ENCODE measurements at places on chromosomes 11 and 22.
A peak's percentile ranks its signal among the peaks of the same experiment; 100 is the strongest.

DNA sequence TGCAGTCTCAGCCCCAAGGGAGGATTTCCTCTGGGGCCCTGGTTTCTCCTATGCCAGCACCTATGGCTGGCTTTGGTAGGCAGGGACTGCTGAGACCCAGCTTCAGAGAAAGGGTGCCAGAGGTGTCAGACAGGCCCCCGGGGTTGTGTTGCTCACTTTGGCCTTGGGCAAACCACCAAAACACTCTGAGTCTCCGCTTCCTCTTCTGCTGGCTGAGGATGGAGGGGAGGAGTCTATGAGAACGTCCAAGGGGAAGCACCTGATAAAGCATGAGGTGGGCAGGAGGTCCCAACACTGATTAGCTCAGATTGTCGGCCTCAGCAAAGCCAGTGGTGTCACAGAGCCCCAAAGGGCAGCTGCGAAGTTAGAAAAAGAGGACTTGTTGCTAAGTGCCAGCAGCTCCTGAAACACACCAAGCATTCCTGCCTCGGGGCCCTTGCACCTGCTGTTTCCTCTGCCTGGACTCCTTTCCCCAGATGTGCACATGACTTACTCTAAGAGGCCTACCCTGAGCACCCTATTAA is 10.5 kb downstream of the SMTNL1 start:
- DNase-seq = no peak

DNA sequence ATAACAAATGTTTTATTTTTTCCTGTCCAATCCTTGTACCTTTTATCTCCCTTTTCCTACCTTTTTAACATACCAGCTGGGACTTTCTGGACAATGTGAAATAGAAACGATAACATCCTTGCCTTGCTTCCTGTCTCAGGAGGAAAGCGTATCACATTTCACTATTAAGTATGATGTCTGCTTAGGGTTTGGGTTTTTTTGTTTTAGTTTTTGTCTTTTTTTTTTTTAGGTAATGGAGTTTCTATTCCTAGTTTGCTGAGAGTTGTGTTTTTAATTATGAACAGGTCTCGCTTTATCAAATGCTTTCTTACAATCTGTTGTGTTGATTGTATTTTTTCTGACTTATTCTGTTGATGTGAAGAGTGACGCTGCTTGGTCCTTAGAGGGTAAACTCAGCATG is 64.2 kb upstream of the KCNQ1OT1 start:
- no peak for DNase-seq

DNA sequence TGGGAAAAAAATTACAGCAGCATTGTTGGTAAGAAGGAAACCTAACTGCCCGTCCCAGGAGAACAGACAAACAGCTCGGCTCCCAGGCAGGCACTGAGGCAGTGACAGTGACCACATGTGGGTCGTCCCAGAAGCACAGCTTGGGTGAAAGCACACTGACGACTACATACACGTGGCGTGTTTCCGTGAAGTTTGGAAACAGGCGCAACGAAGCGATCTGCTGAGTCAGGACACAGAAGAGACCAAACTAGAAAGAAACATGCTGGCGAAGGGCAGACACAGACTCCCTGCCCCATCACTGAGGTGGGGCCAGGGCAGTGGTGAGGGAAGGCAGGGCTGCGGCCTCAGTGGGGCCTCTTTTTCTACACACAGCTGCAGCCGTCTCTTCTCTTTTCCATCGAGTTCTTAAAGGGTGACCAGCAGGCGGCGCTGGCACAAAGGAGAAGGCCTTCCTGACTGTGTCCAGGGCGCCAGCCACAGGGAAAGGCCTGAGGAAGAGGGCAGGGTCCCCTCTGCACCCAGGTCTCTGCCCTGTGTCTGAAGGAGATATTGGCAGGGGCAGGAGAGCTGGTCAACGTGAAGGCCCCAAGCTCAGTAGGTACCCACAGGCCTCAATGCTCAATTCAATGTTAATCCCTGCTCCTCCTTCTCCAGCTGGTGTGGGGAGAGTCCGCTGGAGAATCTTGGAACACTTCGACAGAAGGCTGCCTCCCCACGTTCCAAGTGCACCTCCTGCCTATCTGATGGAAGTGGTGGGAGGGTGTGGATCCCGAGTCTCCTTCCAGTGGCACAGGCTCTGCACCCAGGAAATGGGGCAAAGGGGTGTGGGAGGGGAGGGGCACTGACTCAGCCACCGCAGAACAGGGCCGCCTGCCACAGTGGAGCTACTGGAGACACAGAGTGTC is 19.9 kb downstream of the CARS1 start:
- peak; percentile 55 for DNase-seq

- DNase-seq = no peak
Observed at GRCh38 chr11:95266751-95267374, 35.9 kb upstream of the SESN3 start.

DNA sequence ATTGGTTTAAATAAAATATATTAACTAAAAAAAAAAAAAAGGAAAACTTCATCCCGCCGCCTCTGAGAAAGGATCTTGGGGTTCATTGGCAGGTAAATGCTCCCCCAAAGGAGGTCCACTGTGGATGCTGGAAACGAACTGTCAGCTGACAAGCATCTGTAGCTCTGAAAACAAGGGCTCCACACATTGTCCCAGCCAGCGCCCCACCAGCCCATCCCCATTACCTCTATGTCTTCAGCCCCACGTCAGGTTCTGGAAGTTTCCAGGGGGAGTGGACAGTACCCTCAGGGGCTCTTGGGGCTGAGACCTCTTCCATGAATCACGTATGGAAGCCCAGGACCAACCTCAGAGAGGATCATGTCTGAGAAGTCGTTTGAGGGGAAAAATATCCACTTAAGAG is 66.4 kb upstream of the WNT7B start:
- no peak for DNase-seq

- DNase-seq = peak; percentile 50
Observed at GRCh38 chr11:60951904-60952741, at the start of gene SLC15A3. Gene SLC15A3, minus strand, starts transcription at chr11:60952176. Its CDS starts 625 bp downstream, at chr11:60951551.

GRCh38 chr11:5596607-5597201 is at the start of gene TRIM6:
Gene TRIM6, plus strand, starts transcription at chr11:5596637. Its CDS starts 261 bp downstream, at chr11:5596898.
- DNase-seq = peak; percentile 15

- no peak for DNase-seq
Observed at GRCh38 chr11:120034176-120034875, 103.6 kb downstream of the TRIM29 start.

- DNase-seq = no peak
Observed at GRCh38 chr22:23520863-23521440, 59.1 kb downstream of the IGLL1 start.

DNA sequence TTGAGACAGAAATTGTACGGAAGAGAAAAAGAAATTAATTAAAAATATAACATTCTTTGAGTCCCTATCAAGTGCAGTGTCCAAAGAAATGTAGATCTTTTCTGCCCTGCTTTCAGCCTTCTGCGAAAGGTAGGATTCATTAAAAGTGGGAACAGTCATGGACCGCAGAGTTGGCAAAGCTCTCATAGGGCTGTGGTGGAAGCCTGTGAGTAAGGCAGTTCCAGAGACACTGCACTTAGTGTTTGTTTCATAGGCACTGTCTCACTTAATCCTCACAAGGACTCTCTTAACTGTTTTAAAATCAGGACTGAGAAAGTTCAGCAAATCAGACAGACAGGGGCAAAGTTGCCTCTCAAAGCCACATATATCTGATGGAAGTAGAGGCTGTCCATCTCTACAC is 5.5 kb downstream of the MRGPRX2 start:
- DNase-seq = no peak

DNA sequence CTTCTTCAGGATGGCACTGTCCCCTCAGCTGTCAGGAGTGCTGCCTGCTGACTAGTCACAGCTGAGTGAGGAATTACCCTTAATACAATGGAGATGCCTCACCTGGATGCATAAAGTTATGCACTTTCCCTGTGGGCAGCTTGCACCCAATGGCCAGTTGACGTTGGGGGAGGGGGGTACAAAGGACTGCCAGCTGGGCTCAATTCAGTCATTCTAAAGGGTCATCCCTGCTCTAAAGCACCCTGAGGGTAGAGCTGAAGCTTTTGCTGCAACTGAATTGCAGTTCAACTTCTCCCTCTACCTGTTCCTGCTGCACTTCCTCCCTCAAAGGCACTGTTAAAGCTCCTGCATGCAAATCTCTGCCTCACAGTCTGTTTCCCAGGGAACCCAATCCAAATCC is 147.8 kb upstream of the SESN3 start:
- no peak for DNase-seq

DNA sequence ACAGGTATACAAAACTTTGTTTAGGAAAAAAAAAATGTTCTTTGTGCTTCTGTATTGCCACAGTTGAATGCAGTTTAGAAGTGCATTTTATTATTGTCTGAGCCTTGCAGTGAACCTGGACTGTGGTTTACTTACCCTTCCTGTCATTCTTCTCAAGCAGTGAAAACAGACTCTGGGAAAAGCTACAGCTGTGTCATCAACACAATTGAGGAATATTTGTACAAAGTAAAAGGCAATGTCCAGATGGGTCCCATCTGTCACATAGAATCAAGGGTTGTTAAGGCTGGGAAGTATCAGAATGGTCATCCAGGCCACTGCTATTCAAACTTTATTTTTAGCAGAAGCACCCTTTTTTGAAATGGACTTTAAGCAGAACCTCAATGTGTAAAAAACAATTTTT is 73.3 kb downstream of the TRIM44 start:
- no peak for DNase-seq

Data from activated CD4-positive, alpha-beta T cell treated with anti-CD3 and anti-CD28 coated beads, Interleukin-2, amount 10 ng/mL, durations not matched to agents 7 days and 5 days (primary cell).